Osteoblast (primary cell): ENCODE measurements at places on chromosomes 3 and 15.
A peak's percentile ranks its signal among the peaks of the same experiment; 100 is the strongest.

DNA sequence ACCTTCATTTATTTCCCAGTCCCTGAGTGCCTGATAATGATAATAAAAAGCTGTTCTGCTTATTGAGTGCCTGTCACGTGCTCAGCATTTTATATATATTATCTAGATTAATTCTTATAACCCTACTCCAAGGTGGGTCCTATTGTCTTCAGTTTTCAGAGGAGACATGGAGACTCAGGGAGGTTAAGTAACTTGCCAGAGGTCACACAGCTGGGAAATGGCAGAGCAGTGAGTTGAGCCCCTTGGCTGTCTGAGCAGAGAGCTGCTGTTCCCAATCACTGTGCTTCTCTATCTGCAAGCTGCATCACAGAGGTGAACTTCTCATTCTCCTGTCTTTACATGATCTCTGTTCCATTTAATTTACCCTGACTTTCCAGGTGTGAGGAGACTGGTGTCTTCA, 32.3 kb upstream of the MRPS22 start:
- no peak for DNase-seq

DNA sequence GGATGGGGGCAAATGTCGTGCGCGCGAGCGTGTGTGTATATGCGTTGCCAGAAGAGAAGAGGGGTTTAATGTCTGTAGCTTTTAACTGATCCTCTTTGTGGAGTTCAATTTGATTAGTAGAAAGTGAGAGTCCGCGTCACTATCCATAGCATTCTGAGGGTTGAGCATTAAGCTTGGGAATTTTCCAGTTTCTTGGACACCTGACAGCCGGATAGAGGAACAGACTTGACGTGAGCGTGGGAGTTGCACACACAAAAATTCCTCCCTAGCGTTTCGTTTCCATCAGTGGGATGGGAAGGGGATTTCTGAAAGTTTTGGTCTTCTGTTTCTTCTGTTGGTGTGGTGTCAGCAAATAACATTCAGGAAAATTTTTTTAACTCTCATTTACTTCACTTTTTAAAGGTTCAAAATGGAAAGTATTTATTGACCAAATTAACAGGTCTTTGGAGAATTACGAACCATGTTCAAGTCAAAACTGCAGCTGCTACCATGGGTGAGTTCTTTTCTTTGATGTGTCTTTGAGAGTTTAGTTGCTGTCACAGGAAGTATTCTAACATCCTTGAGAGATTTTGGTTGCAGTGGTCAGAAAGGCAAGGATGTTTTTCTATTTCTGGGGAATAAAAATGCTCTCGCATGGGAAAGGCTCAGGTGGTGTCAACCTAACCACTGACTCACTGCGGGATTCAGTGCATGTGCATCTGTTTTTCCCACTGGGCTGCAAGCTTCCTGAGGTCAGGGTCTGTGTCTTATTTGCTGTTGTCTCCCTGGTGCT, 841 bp downstream of the POGLUT1 start:
- DNase-seq, result peak; percentile 62

DNA sequence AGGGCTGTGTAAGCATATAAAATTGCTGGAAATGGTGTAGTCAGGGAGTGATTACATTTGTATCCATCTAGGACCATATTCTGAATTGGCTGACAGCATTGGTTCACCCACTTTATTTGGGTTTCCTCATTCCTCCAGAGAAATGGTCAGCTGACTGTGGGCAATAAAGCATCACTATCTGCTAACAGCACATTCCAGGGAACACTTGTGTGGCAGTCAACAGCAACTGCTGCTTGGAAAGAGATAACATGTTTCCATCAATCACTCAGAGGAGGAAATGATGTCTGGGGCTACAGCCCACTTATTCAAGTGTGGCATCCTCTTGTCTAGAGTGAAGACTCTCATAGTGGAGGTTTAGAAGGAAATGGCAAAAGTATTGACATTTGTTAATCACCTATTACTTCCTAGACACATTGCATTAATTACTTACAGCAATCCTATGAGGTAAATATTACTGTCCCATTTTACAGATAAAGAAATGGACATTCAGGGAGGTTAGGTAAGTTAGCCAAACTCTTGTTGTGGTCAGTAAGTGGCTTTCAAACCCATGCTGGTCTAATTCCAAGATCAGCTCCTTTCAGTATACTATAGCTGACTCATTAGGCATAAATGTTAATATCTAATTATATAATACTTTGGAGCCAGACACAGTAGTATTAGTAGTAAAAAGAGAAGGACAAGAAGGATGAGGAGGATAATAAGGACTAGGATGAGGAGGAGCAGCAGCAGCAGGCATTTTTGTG, 247.8 kb downstream of the ALCAM start:
- DNase-seq, result peak; percentile 64

- DNase-seq, result no peak
Measured at GRCh38 chr3:150256782-150257181, 151.3 kb upstream of the TSC22D2 start.

GRCh38 chr3:44795197-44795596, 33.6 kb downstream of the KIF15 start:
- DNase-seq, result peak; percentile 78

DNA sequence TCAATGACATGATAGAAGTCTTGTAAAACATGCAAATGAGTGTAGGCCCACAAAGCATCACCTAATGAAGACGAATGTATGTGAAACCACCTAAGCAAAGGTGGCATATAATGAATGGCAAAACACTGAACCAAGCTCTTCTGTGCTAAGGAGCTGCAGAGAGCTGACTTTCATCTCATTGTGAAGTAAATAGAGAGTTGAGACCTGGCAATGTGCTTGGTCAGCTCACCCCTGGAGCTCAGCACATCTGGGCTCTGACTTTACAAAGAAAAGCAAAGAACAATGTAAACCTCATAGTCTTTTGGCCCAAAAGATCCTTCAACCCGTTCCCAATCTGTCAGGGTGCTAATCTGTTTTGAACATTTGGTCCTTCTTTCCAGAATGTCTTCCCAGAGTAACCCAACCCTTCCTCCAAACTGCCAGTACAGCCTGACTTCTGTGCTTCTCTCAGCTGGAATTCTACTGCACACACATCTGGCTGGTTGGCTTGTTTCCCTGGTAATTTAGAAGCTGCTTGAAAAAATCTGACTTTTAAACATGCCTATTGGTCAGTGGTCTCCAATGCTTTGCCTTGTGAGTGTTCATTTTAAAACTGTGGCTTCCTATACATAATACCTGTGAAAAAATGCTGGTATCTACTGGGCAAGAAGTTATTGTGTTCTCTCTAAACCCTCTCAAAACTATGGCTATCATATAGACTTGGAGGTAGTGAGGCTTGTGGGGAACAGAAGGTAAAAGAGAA, 101.7 kb downstream of the CD200R1L start:
- no peak for DNase-seq

GRCh38 chr3:155070932-155071387, 9.2 kb upstream of the MME start:
- peak; percentile 89 for DNase-seq

DNA sequence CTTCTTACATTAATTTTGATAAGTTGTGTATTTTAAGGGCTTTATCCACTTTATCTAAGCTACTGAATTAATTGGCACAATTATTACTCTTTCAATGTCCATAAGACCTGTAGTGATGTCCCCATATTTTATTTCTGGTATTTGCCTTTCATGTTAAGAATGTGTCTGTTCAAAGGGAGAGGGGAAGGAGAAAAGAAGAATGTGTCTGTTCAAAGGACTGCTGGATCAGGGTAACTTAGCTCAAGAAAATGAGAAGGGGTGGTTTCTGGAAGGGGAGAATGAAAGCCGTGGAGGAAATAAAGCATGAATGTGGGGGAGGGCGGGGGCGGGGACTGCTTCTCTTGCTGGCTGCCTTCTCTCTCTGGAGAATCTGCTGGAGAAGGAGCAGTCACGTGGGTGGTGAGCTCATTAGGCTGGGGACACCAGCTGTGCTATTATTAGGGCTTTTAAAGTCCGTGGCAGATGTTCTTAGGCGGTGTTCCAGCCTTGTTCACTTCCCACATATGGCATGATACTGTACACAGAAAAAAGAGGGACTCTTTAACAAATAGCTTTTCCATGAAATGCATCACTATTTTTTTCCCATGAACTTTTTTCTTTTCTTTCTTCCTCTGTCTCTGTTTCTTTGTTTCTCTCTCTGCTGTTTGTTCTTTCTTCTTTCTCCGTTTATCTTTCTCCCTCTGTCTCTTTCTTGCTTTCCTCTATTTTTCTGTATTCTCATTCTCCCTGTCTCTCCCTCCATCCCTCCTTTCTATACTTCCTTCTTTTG, 63.7 kb upstream of the ULK4 start:
- peak; percentile 87 for DNase-seq

DNA sequence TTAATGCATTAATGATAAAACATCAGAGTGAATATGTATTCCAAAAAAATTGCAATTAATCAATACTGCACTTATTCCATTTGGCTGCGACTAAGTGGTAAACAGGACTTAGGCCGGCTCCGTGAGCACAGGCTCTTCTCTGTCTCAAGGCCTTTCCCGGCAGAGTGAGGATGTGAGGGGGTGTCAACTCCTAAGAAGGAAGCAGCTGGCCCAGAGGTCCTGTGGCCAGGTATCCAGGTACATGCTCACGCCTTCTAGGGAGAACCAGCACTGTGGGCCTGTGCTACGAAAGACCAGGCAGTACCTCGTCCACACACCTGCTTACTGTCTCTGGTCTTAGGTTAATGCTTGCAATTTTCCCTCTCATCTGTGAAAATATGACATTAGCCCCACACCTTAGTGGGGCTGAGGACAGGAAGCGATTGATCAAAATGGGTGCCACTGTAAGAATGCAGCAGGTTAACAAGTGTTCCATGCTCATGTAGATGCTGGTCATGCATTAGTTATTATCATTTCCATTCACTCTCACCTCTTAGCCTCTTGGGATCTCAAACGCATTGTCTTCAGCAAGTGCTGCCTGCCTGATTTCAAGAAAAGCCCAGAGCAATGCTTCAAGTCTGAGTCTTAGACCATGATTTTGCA, 175.3 kb downstream of the ABHD5 start:
- DNase-seq, result peak; percentile 58

DNA sequence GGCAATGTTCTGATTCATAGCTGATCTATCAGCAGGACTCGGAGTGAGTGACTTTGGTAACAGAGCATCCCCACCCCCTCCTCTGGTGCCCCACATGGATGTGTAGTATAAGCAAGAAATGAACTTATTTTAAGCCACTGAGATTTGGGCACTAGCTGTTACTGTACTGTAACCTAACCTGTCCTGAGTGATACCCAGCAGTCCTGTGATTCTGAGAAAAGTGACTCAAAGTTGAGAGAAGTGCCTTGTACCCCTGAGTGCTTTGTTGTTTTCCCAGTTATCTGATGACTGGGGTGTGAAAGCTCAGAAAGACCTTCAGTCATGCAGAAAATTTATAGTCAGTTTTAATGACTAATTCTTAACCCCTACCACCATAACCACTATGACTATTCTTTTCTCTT, 439.9 kb upstream of the RBMS3 start:
- no peak for DNase-seq

DNA sequence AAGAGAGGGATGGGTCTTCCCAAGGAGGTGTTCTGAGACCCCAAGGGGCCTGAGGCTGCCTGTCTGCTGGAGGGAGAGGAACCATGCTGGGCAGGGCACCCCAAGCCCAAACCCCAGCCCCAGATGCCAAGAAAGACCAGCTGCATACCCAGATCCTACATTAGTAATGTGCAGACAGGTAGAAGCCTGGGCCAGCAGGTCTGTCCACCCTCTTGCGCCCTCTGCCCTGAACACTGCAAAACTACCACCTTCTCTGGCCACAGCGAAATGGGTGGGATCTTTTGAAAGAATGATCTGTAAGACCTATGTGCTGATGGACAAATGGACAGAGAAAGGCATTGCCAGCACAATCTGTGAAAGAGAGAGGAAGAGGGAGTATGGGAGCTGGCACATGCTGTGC, 283.2 kb downstream of the EPHB1 start:
- DNase-seq, result no peak

DNA sequence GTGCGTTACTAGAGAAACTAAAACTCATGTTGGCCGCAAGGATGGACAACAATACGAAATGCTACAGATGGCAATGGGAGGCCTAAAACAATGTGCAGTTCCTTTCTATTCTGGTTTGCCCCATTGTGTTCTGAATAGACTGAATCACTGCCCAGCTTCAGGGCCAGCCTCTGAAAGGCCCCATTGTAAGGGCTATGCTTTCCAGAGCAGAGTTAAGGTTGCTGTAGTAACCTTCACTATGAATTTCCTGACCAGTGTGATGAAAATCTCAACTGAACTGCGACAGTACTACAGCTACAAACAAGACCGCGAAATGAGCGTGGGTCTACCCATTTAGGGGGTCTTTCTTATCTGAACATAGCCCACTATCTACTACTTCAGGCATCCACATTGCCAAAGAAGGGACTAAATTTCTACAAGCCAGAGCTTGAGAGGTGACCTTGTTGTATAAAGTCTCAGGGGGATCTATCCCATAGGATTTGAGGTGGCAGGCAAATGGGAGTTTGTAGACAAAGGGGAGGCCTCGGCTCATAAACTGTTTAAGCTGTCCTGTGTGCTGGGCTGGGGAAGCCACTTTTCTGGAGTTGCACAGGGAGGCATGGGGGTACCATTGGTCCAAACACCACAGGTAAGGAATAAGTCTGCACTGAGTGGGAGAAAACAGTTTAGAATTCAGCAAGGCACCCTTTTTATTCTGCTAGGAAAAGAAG, 80.1 kb downstream of the MYO1E start:
- no peak for DNase-seq
